ENCODE measurements at places on chromosomes 1 and 21.

GRCh38 chr1:164764333-164764732 is 205.3 kb downstream of the PBX1 start:
- DNase-seq = no peak

- DNase-seq = no peak
Measured at GRCh38 chr1:150995896-150996295, 10.8 kb downstream of the MINDY1 start.

- DNase-seq = no peak
Measured at GRCh38 chr1:194067772-194068171, 881.4 kb upstream of the B3GALT2 start.

GRCh38 chr1:110420874-110421793 is 13.6 kb upstream of the LAMTOR5 start:
- no peak for DNase-seq

GRCh38 chr1:54084794-54085193 is 31.4 kb downstream of the TCEANC2 start:
- DNase-seq = no peak

DNA sequence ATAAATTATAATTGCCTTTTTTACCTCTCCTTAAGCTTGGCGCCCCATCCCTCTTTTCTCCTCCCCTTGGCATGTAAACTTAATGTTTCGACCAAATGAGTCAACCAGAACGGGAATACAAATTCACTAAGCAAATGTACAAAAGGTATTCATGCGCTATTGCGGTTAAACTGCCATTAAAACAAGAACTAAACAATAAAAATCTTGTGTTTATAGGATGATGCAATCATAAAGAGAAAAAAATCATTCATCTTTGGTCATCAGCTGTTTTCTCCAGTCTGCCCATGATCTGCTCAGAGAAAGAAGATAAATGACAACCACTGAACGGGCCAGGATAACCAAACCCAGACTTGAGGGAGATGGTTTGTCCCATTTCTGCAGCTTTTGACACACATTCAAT is 534.2 kb upstream of the PLXNA2 start:
- DNase-seq = no peak

- no peak for DNase-seq
Measured at GRCh38 chr1:220943319-220943996, 64.2 kb downstream of the HLX start.

Measured in upper lobe of right lung (tissue), 1 donor.